Glutamatergic neuron (in vitro differentiated cells): ENCODE measurements at places on chromosomes 3 and 15. TPM values are rescaled to one million over a fixed set of nuclear protein-coding genes. Genes with fewer than 3 reads are reported as not detected.

The GPR15 gene
- not detected for total RNA-seq

GRCh38 chr3:126742057-126742456 is 38.0 kb downstream of the CHCHD6 start:
- H3K4me3 ChIP-seq = no peak overlapping the region
- H3K36me3 ChIP-seq = peaks cover 9% of the 10 kb centered on the region
- peaks cover 5% of the 10 kb centered on the region for H3K27me3 ChIP-seq
- peaks cover 29% of the 10 kb centered on the region for H3K4me1 ChIP-seq
- peak overlapping the region; percentile 10 for H3K27ac ChIP-seq

- peaks cover 2% of the 10 kb centered on the region for H3K36me3 ChIP-seq
- peaks cover 1% of the 10 kb centered on the region for H3K27me3 ChIP-seq
- H3K27ac ChIP-seq = no peak overlapping the region
- no peak overlapping the region for H3K4me3 ChIP-seq
- DNase-seq = no peak
Observed at GRCh38 chr3:171176244-171176933, 149.9 kb upstream of the SLC2A2 start.

The NLGN1 gene
- 50.2 TPM for total RNA-seq

The GOLGA6L9 gene
- 17.5 TPM for total RNA-seq

The TMEM207 gene
- not detected for total RNA-seq

DNA sequence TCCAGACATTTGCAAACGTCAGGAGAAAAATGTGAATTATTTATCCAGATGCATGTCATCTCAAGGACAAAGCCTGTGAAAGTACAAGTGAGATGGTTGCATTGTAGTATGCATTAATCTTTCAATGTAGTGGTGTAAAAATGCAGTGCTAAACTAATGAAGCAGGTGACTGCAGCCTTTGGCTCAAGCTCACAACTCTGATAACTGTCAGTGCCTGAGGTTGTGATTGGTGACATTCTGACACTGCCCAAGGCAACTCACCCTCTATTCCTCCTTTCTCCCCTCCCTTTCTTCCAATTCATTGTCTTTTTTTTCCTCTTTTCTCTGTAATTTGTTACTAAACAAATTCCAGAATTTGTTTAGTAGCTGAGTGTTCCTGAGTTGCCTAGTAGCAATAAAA is 20.0 kb upstream of the TMOD3 start:
- H3K4me3 ChIP-seq = no peak overlapping the region
- no peak overlapping the region for H3K27ac ChIP-seq
- peaks cover 5% of the 10 kb centered on the region for H3K27me3 ChIP-seq
- H3K4me1 ChIP-seq = no peaks in the 10 kb centered on the region
- peaks cover 13% of the 10 kb centered on the region for H3K36me3 ChIP-seq

DNA sequence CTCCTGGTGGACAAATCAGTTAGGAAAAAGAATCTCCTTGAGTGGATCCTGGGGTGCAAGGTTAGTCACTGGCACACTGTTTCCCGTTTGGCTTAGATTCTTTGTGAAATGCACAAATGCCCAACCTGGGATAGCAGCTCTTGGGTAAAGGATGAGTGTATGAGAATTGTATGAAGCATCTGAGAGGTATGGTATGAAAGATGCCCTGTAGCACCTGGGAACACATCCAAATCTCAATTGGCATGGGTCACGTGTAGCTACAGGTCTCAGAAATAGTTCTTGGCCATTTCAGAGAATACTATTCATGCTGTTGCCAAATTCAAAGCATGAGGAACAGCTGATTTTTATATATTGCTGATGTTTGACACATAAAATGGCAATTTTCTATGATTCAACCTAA is 84.3 kb downstream of the KCNH8 start:
- peaks cover 5% of the 10 kb centered on the region for H3K36me3 ChIP-seq
- H3K4me1 ChIP-seq = peaks cover 1% of the 10 kb centered on the region
- no peak overlapping the region for H3K27ac ChIP-seq

The STARD9 gene
- 45.1 TPM for total RNA-seq

The SAMMSON gene
- total RNA-seq = not detected

The KCNAB1 gene
- 16.5 TPM for total RNA-seq

DNA sequence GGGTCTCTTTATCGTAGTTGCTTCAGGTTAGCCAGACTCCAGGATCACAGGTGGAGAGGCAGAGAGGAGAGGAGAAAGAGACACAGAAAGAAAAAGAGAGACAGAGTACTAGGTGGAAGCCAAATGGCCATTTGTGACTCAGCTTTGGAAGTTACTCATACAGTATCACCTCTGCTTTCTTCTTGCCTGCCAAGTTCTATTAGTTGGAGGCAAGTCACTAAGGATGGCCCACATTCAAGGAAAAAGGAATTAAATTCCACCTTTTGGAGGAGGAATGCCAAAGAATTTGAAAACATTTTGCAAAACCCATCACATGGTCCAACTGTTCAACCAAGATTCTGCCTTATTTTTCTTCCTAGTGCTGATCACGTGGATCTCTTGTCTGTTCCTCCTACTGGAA is 291.1 kb downstream of the CHL1 start:
- H3K4me3 ChIP-seq = no peak overlapping the region
- no peaks in the 10 kb centered on the region for H3K36me3 ChIP-seq
- H3K27me3 ChIP-seq = no peaks in the 10 kb centered on the region

DNA sequence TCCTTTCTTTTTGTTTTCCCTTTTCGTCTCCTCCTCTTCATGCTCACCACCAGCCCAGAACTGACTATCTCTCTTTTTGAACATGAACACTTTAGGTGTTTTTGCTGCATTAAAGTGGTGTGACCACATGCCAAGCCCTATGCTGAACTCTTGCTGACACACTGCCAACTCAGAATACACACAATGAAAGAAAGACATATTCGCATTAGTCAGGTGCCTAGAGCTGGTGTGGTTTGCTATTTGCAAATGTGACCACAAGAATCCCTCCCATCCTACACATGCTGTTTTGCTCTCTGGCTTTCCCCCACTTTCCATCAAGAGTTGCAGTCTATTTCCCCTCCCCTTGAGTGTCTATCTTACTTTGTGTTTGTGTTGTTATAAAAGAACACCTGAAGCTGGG is 967.8 kb upstream of the CFAP20DC start:
- no peaks in the 10 kb centered on the region for H3K36me3 ChIP-seq
- no peak overlapping the region for H3K4me3 ChIP-seq
- no peaks in the 10 kb centered on the region for H3K27me3 ChIP-seq
- no peak overlapping the region for H3K27ac ChIP-seq
- peaks cover 3% of the 10 kb centered on the region for H3K4me1 ChIP-seq

GRCh38 chr3:13088028-13089006 is 15.1 kb upstream of the IQSEC1 start:
- peak overlapping the region; percentile 73 for H3K27ac ChIP-seq
- H3K36me3 ChIP-seq = no peaks in the 10 kb centered on the region
- H3K4me3 ChIP-seq = no peak overlapping the region
- DNase-seq = no peak

DNA sequence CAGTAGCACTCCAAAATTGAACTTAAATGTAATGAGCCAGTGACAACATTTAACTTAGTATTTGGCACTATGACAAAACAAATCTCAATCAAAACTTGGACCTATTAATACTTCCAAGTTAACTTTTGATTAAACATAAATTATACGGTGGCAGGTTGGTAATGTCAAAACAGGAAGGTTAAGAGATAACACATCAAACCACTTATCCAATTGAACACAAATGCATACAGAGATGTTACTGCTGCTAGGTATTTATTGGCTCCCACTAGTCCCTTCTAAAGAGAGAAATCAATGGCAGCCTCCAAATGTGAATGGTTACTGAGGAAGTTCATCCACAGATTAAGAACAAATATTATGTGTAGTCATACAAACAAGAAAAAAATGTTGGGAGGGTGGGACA is 1.8 kb downstream of the GSK3B start:
- peaks cover 9% of the 10 kb centered on the region for H3K27me3 ChIP-seq
- H3K36me3 ChIP-seq = no peaks in the 10 kb centered on the region
- no peak overlapping the region for H3K4me3 ChIP-seq
- no peak overlapping the region for H3K27ac ChIP-seq

DNA sequence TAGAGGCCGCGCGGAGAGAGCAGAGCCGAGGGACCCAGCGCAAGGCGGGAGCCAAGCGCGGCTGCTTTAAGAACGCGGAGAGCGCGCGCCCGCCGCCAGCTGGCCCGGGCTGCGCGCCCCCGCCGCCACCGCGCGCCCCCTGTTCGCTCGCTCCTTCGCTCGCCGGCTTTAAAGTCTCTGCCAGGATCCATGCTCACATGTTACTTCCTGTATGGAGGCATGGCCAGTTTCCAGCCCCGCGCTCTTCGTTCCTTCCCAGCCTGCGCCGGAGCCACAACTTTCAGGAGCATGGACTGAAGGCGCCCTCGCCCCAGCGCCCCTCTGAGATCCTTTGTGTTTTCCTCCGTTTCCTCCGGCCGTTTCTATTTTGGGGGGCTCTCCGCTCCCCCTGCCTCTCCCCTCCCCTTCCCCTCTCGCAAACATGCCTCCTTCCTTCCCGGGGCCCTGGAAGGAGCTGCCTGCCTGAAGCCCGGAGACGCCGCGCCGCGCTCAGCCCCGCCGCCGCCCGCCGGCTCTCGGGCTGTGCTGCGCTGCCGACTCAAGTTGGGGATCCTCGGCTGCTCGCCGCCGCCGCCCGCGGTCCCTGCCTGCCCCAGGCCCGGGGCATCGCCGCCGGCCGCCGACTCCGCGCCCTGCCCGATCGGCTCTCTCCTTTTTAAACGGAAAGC is at the start of gene PTPRG:
Gene PTPRG, plus strand, starts transcription at position 198 of the 668 bp plus-strand sequence. CDS start 717 bp downstream, outside the sequence.
- peaks cover 10% of the 10 kb centered on the region for H3K4me1 ChIP-seq
- peak; percentile 85 for DNase-seq
- peaks cover 12% of the 10 kb centered on the region for H3K27me3 ChIP-seq
- H3K27ac ChIP-seq = peak within 1 kb of the TSS; percentile 87
- H3K4me3 ChIP-seq = peak within 1 kb of the TSS; percentile 96

DNA sequence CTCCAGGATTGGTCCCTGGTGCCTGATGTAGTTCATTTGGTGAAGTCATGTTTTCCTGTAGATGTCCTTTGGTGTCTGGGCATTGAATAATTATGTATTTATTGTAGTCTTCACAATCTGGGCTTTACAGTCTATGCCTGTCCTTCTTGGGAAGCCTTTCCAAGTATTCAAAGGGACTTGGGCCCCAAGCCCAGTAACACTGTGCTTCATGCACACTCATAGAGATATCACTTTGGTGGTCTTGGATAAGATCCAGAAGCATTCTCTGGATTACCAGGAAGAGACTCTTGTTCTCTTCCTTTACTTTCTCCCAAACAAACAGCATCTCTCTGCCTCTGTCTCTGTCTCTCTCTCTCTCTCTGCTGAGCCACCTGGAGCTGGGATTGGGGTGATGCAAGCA is 281.1 kb upstream of the GOLGA6L4 start:
- no peak for DNase-seq
- H3K4me3 ChIP-seq = no peak overlapping the region
- peaks cover 8% of the 10 kb centered on the region for H3K36me3 ChIP-seq
- H3K27ac ChIP-seq = no peak overlapping the region
- peaks cover 2% of the 10 kb centered on the region for H3K27me3 ChIP-seq
